Activated B cell treated with CpG ODN at 0.5 μM for 24 hours (primary cell): ENCODE measurements at places on chromosomes 3 and 15.

GRCh38 chr3:194654443-194654842 is 17.5 kb downstream of the LSG1 start:
- no peak for DNase-seq

DNA sequence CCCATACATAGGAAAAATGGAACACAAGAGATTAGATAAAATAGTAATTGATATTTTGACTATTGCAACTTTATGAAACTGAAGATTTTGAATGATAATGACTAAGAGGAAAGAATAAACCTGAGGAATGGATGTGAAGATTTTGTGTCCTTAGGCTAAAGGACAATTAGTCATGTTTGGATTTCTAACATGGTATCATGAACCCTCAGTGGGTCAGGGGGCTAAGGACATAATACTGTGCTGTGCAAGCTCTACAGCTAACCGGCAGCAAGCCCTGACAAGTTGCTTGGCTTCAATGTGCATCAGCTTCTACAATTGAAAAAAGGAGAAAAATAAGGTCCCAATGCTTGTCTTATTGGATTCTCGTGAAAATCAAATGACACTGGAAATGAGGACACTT is 491.0 kb downstream of the MECOM start:
- DNase-seq: no peak

GRCh38 chr3:36302158-36302509 is 78.2 kb upstream of the STAC start:
- DNase-seq: no peak

GRCh38 chr3:177190756-177191681 is 6.3 kb downstream of the TBL1XR1 start:
- DNase-seq: no peak

- DNase-seq: no peak
Observed at GRCh38 chr15:47991357-47991756, 129.4 kb upstream of the SLC24A5 start.

DNA sequence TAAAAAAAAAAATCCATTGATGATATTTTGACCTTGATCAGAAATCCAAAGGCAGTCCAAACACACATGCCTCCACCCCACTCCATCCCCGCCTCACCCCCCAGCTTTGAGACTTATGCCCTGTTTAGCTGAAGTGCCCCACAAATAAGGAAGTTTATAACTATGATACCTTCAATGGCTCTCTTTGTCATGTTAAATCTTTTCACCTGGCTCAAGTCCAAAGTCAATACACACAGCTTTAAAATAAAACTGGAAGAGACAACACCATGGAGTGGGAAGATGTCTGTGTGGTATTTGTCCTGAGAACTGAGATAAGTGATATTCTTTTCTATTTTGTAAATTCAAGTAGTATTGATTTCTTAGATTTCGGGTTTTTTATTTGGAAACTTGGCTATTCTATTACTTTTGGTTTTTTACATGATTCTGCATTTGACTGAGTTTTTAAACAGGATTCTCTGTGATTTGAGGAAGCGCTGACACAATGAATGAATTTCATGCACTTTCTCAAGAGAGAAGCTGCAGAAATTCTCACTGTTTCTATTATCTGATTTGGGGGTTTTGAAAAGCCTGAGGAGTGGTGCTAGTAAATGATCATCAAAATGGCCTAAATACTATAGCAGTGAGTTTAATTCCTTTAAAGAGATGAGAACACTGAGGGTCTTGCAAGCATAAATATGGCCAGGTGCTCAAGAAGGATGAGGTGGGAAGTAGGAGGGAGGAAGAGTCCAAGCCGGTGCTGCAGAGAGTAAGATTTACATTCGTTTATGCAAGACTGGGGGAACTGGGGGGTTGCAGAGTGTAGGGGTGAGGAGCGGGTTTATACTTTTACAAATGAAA is 5.2 kb downstream of the FOXB1 start:
- DNase-seq: no peak

- DNase-seq: no peak
Observed at GRCh38 chr3:183519891-183520290, 35.6 kb downstream of the KLHL6 start.

DNA sequence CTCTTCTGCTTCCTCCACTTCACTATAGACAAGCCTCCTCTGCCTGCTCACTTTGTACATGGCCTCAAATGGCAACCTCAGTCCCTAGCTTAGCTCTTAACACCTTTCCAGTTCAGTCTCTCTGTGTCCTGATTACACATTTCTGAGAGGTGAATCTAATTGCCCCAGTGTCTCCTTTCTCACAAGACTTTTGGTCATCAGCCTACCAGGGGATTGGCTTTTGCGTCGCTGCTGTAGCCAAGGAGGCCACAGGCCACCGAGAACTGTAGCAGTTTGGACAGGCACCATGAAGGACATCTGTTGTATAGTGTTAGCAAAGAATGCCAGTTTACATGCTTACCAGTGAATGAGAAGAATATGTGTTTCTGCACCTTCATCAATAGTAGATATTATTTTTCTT is 8.5 kb downstream of the IREB2 start:
- no peak for DNase-seq

DNA sequence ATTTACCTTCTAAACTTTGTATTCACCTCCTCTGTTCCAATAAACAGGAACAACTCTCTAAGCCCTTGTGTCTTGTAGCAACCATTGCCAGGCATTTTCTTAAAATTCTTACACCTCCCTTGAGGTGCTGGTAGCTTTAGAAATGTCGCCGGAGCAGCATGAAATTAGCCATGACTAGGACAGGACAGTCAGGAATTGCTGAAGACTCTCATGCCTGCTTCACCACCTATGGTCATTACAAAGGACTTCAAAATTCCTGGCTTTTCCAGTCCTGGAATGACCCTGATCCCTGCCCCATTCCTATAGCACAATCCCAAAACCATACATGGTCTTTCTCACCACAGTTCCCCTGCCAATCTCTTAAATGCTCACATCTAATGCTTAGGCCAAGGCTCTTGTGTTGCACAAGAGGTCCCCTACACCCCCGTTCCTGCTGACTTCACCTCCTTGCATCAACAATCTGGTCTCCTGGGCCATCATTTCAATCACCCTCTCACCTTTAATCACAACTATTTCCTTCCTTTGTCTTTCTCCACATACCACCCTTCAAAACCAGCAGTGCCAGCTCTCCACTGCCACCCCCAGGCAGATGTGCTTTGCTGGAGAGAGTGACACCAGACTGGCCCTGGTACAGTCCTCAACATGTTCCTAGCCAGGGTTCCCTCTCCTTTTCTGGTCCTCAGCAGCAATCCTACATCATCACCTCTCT is 113.2 kb upstream of the TJP1 start:
- DNase-seq: no peak

- no peak for DNase-seq
Observed at GRCh38 chr15:88089024-88089620, 167.4 kb downstream of the NTRK3 start.

GRCh38 chr3:48694610-48695392 is 9.1 kb upstream of the NCKIPSD start:
- DNase-seq: no peak

DNA sequence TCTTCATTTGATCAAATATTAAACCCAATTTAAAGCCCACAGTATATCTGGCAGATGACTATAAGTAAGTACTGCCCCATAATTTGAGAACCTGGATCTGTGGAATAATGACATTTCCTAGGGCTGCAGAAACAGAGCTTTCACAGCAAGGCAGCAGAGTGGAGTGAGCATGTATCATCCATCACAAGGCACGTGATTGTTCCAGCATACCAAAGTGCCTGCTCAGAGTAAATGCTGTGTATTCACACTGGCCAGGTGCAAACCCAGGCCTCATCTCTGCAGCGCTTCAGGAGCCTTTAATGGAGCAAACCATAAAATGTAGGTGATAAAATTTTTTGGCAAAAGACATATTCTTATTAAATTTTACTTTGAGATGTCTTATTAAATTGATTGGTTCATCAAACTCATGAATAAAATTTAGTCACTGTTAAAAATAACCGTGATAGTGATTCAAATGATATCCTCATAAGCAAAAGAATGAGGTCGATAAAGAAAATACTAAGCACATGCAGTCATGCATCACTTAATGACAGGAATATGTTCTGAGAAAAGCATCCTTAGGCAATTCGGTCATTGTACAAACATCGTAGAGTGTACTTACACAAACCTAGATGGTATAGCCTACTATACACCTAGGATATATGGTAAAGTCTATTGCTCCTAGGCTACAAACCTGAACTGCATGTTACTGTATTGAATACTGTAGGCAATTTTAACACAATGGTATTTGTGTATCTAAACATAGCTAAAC is 99.3 kb upstream of the SLC24A5 start:
- no peak for DNase-seq

DNA sequence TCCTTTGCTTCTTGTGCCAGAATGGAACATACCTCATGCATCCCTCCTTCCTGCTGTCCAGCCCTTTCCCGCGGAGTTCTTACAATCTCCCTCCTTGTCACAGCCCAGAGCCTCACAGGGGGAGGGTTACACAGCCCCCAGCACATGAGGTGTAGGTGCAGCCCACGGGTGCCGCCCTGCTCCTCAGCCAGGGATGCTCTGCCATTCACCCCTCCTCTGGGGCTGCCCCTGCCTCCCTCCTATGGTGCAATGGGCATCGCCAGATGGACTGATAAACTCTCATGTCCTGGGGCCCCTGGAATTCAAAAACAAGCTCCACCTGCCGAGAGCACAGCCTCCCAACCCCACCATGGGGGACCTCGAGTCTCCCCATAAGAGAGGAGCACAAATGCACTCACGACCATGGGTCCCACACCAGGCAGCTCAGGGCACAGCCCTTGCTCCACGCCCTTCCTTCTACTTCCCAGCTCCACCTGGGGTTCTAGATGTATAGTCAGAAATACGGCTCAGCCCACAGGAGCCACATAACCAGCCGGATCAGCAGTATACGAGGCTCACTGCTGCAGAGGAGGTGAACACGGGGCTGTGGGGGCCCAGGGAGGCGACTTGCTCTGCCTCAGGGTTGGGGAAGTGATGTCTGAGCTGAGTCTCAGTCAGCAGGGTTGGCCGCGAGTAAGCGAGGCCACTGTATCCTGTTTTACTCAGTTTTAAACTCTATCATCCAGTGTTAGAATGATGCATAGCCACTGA is 269.7 kb upstream of the LYSMD4 start:
- DNase-seq: no peak

GRCh38 chr3:64134882-64135281 is 90.4 kb downstream of the PRICKLE2 start:
- no peak for DNase-seq

DNA sequence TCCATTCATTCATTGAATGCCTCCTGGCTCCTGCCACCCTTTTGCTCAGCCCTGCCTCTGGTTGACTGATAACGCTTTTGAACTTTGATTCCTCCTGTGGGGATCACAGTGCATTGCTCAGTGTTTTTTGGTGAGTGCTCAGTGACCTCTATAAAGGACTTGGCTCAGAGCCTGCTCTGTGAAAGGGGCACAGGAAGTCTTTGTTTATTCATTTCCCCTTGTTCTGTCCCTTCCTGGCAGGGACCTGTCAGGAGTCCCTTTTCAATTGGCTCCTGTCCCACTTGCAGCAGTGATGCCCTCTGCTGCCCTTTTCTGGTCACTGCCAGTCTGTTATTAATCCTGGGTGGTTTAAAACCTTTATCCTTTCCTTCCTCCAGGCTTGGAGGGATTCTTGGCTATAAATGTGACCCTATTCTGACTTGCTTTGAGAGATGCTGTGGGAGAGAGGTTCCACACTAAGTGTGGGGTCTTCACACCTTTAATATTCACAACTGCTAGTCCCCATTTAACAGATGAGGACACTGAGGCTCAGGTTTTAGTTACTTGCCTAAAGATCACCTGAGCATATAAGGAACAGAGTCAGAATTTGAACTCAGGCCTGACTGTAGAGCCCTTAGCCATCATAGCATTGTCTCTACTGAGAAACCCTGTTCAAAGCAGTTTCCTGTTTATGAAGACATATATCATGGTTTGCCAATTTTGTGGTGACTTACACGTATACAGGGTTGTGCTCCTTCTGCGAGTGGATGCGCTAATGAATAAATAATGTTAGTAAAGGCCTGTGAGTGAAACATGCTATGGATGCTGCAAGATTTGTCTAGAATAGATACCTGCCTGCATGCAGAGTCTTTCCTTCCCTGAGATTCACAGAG is 23.2 kb upstream of the TATDN2 start:
- peak; percentile 32 for DNase-seq

GRCh38 chr15:40892447-40893012 is 1.7 kb upstream of the VPS18 start:
- DNase-seq: no peak

DNA sequence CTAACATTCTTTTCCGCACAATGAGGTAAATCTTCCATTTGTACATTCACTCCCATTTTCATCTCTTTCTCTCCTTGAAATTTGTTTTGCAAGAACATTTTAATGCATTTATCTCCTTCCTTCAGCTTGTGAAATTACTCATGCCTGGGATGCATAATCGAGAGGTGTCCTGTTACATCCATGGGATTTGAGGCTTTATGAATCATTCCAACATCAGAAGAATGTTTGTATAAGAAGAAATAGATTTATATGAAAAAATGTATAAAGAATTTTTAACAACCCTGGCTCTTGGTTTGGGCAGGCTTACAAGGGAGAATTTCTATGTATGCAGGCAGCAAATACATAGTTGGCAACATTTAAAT is 93.2 kb upstream of the MBNL1 start:
- DNase-seq: no peak

- DNase-seq: no peak
Observed at GRCh38 chr3:179957264-179957845, 79.4 kb downstream of the PEX5L start.

- no peak for DNase-seq
Observed at GRCh38 chr3:170632780-170633179, 46.9 kb upstream of the SLC7A14 start.

DNA sequence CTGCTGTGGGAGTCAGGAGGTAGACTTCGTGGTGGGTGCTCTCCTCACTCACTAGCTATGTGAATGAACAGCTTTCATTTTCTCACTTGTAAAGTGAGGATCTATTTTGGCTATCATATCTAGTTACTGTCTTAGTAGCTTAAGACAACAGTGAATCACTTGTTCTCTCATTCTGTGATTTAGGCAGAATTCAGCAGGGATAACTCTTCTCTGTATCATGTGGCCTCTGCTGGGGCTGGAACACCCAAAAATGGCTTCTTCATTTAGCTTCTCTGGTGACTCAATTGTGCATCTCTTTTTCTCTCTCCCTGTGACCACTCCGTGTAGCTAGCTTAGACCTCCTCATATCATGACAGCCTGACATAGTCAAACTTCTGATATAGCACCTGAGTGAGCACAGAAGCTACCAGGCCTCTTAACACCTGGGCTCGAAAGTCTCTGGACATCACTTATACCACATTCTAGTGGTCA is 68.4 kb downstream of the BFSP2 start:
- no peak for DNase-seq

DNA sequence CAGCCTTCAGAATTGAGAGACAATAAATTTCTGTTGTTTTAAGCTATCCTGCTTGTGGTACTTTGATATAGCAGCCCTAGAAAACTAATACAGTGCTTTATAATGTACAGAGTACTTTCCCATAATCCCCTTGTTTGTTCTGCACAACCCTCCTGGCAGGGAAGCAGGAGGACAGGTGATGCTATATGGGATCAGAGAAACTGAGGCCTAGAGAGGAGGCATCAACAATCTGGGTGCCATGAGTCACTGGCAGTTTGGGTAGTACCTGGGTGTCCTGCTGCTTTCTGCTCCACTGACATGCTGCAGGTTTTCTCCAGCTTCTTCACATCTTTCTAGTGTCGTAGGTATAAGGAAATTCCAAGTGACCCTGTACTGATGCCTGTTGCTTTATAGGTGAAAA is 55.0 kb downstream of the CTDSPL start:
- no peak for DNase-seq
